ENCODE measurements at places on chromosomes 4 and X. TPM values are rescaled to one million over a fixed set of nuclear protein-coding genes. Genes with fewer than 3 reads are reported as not detected.

DNA sequence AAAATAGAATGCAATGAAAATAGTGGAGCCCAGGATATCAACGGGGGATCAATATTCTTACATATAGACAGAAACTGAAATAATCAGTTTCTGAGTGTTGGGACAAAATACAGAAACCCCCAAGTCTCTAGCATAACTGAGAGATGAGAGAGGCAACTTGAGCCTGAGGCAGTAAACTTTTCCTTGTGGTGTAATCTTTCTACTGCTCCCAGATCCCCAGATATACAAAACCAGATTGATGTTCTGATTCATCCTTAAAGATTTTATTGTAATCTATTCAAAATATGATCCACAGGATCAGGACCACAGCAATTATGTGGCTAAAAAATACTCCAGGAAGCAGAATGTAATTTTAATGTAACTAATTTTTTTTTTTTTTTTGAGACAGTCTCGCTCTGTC, 2282.6 kb downstream of the ARAP2 start:
- no peak overlapping the region for H3K27ac ChIP-seq
- H3K4me3 ChIP-seq, result no peak overlapping the region
- DNase-seq, result no peak
- H3K27me3 ChIP-seq, result no peaks in the 10 kb centered on the region
- H3K4me1 ChIP-seq, result no peaks in the 10 kb centered on the region
- no peaks in the 10 kb centered on the region for H3K36me3 ChIP-seq

GRCh38 chrX:131789664-131790063, 233.4 kb upstream of the STK26 start:
- H3K4me1 ChIP-seq, result peaks cover 8% of the 10 kb centered on the region
- no peak overlapping the region for H3K27ac ChIP-seq
- H3K4me3 ChIP-seq, result no peak overlapping the region
- no peak for DNase-seq
- H3K36me3 ChIP-seq, result peaks cover 6% of the 10 kb centered on the region

- no peak for DNase-seq
- H3K27ac ChIP-seq, result peak overlapping the region; percentile 96
- no peaks in the 10 kb centered on the region for H3K27me3 ChIP-seq
- H3K4me1 ChIP-seq, result peaks cover 27% of the 10 kb centered on the region
- no peaks in the 10 kb centered on the region for H3K36me3 ChIP-seq
These were observed 702 bp upstream of the CDKN2AIP start for GRCh38 chr4:183443655-183444213.

DNA sequence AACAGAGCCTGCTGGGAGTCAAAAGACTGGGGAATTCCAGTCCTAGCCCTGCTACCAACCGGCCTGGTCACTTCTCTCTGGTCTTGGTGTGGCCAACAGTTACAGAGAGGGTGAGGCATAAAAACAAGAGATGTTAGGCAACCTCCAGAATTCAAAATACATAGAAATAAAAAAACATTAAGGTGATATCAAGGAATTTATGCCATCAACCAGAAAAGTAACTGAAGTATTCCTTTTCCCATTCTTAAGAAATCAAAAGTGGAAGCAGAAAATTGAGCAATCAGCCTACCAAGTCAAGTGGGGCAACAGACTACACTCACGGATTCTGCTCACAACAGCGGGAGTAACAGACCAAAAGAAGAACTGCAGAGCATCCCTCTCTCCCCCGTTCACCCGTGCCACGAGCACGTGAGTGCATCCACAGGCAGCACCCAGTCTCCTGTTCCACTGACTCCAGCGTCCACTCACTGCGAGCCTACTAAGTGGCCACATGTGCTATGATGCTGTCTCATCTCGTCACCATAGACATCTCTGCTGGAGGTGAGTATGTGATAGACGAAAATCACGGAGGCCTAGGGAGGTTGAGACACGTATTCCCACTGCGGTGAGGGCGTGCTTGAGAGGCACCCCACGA, 29.3 kb downstream of the AFAP1 start:
- no peak for DNase-seq
- no peak overlapping the region for H3K27ac ChIP-seq
- H3K36me3 ChIP-seq, result no peaks in the 10 kb centered on the region
- peaks cover 46% of the 10 kb centered on the region for H3K27me3 ChIP-seq
- H3K4me1 ChIP-seq, result no peaks in the 10 kb centered on the region

RBM46 gene
- not detected for polyA plus RNA-seq

ARHGAP4 gene
- 147 TPM for polyA plus RNA-seq

MAGEA6 gene
- not detected for polyA plus RNA-seq

All from naive B cell (primary cell).